ENCODE measurements at places on chromosomes 6 and 20.

DNA sequence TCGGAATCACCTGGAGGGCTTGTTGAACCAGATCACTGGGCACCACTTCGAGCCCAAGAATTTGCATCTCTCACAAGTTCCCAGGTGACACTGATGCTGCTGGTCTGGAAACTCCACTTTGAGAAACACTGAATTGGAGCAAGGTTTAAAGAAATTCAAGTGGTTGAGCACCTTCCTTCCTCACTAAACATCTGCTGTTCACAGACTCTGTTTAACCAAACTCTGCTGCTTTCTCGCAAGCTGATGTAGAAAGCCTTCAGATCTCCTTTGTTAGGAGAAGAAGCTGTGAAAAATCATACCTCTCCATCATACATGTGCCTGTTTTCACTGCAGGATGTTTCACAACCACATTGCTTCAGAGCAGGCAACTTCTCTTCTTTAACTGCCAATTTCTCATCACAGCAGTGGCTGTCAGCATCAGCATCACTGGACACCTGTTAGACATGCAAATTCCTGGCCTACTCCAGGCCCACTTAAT lies 87.5 kb upstream of the TOP1 start:
- no peak for DNase-seq

DNA sequence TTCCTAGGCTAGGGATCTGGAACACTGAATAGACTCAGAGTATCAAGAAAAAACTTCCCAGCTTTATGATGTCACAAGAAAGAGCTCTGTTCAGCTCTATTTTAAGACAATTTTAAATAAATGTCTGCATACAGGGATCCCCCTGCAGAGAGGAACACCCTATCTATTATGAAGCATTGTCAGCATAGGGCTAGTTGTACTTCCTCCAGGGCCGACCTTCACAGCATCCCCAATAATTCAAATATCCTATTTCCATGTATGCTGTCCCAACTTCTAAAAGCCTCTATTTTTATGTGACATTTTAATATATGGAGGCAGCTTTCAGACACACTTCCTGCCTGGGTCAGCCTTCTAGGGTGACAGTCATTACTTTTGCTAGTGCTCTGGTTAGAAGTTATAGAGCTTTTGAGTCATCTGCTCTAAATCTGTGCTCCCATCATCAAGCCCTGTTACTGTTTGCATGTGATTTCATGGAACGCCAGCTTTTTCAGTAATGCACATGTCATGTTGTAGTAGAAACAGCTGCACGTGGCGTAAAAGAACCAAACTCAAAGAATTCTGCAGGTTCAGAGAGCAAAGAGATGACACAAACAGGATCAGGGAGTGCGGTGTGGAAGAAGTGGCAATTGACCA lies 189.2 kb downstream of the ADGB start:
- no peak for DNase-seq

- DNase-seq: no peak
Measured at GRCh38 chr20:3177746-3178485, 4.6 kb upstream of the LZTS3 start.

DNA sequence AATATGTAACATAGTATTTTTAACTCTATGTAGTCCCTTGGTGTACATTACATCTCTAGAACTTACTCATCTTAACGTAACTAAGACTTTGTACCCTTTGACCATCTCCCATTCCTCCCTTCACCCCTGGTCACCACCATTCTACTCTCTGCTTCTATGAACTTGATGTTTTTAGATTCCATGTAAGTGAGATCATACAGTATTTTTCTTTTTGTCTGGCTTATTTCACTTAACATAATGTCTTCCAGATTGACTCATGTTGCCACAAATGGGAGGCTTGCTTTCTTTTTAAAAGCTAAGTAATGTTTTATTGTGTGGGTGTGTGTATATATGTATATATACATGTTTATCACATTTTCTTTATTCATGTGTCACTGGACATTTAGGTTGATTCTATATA lies 55.8 kb downstream of the TMEM200A start:
- DNase-seq: no peak

DNA sequence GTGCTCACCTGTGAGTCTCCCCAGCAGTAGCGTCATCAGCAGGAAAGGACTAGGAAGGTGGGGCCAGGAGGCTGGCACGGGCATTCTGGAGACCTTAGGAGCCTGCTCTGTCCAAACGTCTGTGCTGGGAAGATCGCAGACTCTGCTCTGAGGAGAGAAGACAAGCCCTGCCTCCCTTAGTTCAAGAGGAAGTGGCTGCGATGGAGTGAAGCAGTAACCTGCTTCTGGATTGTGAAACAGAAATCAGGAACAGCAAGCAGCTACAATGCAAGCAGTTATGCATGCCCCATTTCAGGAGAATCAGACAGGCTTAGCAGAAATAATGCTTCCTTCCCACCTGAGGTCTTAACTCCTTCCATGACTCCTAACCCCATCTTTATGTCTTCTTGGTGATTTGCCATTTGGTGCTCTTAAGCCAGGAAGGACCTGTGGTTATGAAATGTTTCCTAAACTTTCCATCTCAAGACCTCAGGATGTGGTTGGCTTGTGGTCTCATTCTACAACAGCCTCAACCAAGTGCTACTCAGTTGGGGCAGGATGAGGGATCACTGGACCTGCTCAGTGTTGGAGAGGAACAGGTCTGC lies at the start of gene SIRPB1:
Gene SIRPB1, minus strand, starts transcription at position 149 of the 584 bp plus-strand sequence. Its CDS starts 65 bp downstream, at position 84.
- no peak for DNase-seq

DNA sequence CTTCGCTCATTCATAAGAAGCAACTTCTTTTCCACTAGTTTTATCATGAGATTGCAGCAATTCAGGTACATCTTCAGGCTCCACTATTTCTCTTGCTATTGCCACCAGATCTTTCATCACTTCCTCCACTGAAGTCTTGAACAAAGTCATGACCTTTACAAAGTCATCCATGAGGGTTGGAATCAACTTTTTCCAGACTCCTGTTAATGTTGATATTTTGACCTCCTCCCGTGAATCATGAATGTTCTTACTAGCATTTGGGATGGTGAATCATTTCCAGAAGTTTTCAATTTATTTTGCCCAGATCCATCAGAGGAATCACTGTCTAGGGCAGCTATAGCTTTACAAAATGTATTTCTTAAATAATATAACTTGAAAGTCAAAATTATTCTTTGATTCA lies 1.5 kb downstream of the CENPQ start:
- no peak for DNase-seq

DNA sequence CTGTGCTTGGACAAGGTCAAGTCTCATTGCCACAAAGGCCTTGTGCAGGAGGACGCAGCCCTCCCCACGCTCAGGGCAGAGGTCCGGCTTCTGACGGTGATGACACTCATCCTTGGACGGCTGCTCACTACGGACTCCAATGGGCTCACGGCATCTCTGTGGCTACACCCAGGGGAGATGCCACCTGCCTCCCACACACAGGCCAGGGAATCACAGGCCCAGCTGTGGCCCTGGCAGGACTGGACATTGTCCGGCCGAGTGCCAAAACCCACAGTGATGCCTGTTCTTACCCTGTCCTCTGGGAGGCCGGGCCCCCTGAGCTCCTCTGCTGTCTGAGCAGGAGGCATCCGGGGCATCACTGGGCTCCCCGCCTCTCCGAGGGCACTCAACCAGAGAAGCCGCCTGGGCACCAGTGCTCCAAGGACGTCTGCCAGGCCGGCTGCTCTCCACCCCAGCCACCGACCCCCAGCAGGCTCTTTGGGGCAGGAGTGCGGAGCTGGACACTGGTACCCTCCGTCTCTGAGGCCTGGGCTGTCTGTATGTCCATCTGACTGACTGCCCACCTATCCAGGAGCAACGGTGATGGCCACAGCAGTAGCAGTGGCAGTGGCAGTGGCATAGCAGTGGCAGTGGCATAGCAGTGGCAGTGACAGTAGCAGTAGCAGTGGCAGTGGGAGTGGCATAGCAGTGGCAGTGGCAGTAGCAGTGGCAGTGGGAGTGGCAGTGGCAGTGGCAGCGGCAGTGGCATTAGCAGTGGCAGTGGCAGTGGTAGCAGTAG lies 1.9 kb downstream of the RBBP8NL start:
- DNase-seq: no peak

DNA sequence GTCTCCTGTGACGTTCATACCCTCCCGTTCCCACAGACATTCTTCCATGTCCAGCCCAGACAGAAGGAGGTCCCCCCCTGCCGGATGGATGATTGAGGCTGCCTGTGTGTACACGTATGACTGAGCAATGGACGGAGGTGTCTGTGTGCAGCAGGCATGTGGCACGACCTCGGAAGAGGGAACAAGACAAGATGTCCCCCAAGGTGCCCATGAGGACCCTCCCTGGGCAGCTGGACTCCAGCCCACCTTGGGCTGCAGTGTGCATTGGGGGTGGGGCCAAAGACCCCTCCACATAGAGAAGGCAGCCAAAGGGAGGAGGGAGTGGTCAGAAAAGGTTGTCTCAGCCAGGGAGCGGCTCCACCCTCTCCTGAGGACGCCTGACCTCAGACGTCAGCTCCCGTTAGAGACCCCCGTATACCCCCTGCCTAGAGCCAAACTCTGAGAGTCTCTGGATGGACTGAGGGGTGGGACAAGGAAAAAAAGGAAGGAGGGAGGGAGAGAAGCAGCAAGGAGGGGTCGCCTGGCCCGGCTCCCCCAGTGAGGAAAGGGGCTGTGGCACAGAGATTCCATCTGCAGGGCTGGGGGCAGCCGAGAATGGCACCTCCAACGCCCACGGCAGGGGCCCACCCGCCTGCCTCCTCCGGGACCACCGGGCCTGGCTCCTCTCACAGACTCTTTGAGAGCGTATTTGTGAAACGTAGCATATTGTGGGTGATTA lies 92.9 kb upstream of the BHLHE23 start:
- no peak for DNase-seq

- DNase-seq: no peak
Measured at GRCh38 chr6:124670801-124671200, 291.4 kb upstream of the RNF217 start.

- no peak for DNase-seq
Measured at GRCh38 chr6:159254186-159254585, 85.0 kb downstream of the FNDC1 start.

DNA sequence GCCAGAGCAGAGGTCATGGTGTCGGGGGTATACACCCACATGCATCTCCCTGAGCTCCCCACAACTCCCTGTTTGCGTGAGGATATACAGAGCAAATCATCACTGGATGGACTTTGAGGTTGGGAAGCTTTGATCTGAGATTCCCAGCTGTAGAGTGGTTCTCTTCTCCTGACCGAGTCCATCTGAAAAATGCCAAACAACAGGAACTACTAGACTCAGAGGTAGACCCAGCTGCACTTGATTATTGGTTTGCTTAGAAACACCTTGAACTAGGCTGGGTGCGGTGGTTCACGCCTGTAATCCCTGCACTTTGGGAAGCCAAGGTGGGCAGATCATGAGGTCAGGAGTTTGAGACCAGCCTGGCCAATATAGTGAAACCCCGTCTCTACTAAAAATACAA lies 125.0 kb downstream of the UNC5CL start:
- DNase-seq: no peak

DNA sequence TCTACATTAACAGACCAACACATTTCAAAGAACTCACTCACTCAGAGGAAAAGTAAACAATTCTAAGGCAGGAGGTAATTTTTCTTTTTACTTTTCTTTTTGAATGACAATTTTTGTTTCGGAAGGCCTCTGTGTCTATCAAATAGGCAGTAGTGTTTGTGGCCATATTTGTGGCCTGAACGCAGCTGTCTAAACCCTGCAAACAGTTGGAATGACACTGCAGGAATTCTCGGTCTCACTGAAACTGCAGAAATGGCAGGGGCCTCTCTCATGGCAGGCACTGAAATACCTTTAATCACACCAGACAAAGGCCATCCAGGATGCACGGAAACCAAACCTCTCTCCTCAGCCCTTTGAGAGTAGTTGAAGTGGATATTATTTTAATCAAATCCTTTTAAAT lies 30.4 kb downstream of the FYN start:
- DNase-seq: no peak

DNA sequence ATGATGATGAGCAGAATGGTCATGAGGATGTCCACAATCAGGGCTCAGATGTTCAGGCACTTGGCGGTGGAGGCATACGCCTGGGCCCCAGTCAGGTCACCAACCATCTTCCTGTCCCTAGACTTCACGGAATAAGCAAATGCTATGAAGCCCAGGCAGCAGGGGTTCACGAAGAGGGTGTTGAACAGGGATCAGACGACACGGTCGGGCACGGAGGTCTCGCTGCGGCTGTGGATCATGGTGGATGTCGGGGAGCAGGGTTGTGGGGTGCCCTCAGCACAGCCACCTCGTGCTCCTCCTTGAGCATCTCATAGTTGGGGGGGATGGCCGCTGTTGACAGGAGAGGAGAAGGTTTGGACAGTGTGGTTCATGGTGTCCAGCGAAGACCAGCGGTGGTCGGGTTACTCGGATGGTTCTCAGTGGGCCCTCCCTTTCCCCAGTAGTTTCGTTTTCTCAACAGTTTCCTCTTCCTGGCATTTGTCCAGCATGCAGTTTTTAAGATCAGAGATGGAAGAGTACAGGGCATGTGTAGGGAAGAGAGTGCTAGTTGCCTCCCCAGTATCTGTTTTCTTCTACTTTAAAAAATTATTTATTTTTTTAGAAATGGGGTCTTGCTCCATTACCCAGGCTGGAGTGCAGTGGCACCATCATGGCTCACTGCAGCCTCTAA lies 20.3 kb upstream of the SPDEF start:
- no peak for DNase-seq

- DNase-seq: no peak
Measured at GRCh38 chr6:139955366-139956155, 581.1 kb upstream of the CITED2 start.

DNA sequence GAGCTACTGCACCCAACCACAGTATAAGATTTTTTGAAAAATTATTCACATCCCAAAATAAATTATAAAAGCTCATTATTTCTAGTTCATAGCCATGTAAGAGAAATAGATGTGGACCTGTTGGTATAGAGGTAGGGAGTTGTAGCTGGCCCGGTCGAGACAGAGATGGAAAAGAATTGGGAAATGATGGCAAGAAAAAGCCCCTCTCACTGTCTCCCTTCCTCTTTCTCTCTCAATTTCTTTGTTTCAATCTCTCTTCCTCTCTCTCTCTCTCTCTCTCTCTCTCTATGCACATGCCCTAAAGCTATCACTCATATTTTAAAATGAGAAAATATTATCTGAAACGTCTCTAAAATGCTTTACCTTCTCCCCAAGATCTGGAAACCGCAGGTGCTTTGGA lies 80.7 kb upstream of the CD83 start:
- no peak for DNase-seq

GRCh38 chr20:57156011-57156729 lies 110.3 kb downstream of the BMP7 start:
- DNase-seq: no peak

All from neuronal stem cell (in vitro differentiated cells).